ENCODE measurements at places on chromosomes 2 and 18. TPM values are rescaled to one million over a fixed set of nuclear protein-coding genes. Genes with fewer than 3 reads are reported as not detected.

C2orf66 gene
- 0.23 TPM for total RNA-seq

- DNase-seq: no peak
- H3K27me3 ChIP-seq: no peaks in the 10 kb centered on the region
- no peak overlapping the region for H3K4me3 ChIP-seq
Measured at GRCh38 chr18:39751161-39751560, 2185.6 kb upstream of the CELF4 start.

INPP5D gene
- total RNA-seq: 0.28 TPM

GRCh38 chr2:50850290-50850969 is 181.5 kb downstream of the NRXN1 start:
- H3K4me1 ChIP-seq: no peaks in the 10 kb centered on the region
- H3K27me3 ChIP-seq: no peaks in the 10 kb centered on the region
- H3K36me3 ChIP-seq: no peaks in the 10 kb centered on the region
- no peak overlapping the region for H3K4me3 ChIP-seq

STAT4 gene
- total RNA-seq: 1.0 TPM

DNA sequence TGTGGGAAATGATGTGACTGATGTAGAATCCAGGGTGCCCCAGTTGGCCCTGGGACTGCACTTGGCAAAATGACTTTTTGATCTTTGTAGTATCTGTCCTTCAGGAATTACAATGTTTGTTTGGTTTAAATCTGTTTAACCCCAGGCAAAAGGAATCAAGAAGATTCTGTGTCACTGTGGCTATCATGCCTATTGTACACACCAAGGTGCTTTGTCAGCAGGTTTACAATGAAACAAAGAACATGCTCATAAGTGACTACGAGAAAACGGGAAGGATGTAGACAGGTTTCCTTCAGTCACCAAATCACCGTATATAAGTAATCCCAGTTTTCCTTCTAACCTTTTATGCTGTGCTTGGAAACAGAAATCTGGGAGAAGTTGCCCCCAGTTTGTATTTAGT is 109.5 kb downstream of the RTN4 start:
- no peak for DNase-seq
- H3K27ac ChIP-seq: peak overlapping the region; percentile 5
- peaks cover 8% of the 10 kb centered on the region for H3K36me3 ChIP-seq
- H3K4me1 ChIP-seq: peaks cover 16% of the 10 kb centered on the region
- H3K4me3 ChIP-seq: no peak overlapping the region
- H3K27me3 ChIP-seq: no peaks in the 10 kb centered on the region

DNA sequence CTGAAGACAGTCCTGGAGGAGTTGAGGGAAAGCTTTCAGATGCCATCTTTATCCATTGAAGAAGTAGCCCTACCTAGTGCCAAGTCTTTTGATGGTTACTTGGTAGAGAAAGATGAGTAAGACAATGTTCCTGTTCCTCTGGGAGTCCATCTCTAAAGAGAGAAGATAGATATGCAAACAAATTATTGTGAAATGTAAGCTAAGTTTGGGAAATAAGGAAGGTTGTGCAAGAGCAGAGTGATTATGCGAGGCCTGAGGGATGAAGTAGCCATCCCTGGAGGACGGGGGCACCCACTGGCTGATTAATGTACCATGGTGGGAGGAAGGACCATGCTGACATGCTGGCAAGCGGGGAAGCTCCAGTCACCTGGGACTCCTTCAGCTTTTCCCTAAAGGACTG is 994 bp upstream of the DTNA start:
- H3K36me3 ChIP-seq: no peaks in the 10 kb centered on the region
- peak overlapping the region; percentile 18 for H3K4me3 ChIP-seq
- no peak overlapping the region for H3K27ac ChIP-seq
- DNase-seq: no peak

DNA sequence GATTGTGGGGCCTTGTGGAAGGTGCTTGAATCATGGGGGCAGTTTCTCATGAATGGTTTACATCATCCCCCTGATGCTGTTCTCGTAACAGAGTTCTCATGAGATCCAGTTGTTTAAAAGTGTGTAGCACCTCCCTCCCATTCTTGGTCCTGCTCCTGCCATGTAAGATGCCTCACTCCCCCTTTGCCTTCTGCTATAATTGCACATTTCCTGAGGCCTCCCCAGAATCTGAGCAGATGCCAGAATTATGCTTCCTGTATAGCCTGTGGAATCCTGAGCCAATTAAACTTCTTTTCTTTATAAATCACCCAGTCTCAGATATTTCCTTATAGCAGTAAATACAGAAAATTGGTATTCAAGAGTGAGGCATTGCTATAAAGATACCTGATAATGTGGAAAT is 15.6 kb upstream of the WDR75 start:
- H3K36me3 ChIP-seq: no peaks in the 10 kb centered on the region
- no peak overlapping the region for H3K27ac ChIP-seq
- no peaks in the 10 kb centered on the region for H3K4me1 ChIP-seq
- no peak for DNase-seq

- DNase-seq: no peak
- H3K27me3 ChIP-seq: peaks cover 32% of the 10 kb centered on the region
Measured at GRCh38 chr2:157321466-157321865, 4.2 kb downstream of the ERMN start.

GRCh38 chr2:203824603-203825002 is 43.0 kb upstream of the CTLA4 start:
- peaks cover 2% of the 10 kb centered on the region for H3K36me3 ChIP-seq
- H3K4me1 ChIP-seq: no peaks in the 10 kb centered on the region
- no peak overlapping the region for H3K27ac ChIP-seq
- peaks cover 2% of the 10 kb centered on the region for H3K27me3 ChIP-seq

MFF gene
- 94.2 TPM for total RNA-seq

DNA sequence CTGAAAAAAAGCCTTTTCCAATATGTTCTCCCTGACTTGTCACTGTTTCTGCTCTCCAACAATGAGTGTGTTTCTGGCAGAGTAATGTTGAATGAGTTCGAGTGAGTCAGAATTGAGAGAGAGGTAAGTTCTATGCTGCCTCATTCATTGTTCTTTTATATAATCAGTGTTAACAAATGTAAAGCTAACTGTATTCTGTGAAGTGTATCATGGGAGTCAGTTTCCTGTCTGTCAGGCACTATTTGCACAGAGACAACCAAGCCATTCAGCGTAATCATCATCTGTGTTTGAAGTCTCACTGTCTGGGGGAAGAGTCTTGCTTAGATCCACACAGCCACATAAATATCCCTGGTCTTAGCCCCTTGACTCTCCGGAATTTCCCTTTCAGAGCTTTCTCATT is 22.0 kb upstream of the UPP2 start:
- no peak overlapping the region for H3K4me3 ChIP-seq
- H3K27me3 ChIP-seq: no peaks in the 10 kb centered on the region
- H3K27ac ChIP-seq: no peak overlapping the region
- no peak for DNase-seq
- peaks cover 12% of the 10 kb centered on the region for H3K4me1 ChIP-seq

GRCh38 chr2:74020702-74021406 is 36.1 kb downstream of the TET3 start:
- H3K27ac ChIP-seq: no peak overlapping the region
- no peak overlapping the region for H3K4me3 ChIP-seq
- H3K27me3 ChIP-seq: no peaks in the 10 kb centered on the region
- no peak for DNase-seq

DNA sequence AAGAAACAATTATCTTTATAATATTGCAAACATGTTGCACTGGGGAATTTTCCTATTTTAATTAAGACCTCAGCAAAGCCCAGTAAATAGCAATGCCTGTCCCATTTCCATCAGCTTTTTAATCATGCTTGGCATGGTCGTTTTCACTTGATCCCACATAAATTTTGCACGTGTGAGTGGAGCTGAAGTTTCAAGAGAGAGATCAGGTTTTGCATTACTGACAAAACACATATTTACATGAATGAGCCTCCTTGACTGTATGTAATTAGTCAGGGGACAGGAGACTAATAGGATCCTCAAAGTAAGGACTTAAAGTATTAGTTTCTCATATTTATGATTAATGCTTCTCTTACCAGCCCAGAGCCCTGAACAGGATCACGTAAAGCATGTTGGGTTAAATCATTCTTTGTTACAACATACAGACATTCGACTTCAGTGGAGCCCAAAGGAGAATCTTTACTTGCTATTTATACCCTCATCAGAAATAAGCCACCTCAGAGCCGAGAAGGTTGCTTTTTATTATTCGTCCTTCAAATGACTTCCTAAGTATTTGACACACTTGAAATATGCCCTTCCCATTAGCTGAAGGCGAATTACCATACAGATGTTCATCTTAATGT is 711.3 kb downstream of the GALR1 start:
- H3K27ac ChIP-seq: no peak overlapping the region
- H3K36me3 ChIP-seq: no peaks in the 10 kb centered on the region
- no peak overlapping the region for H3K4me3 ChIP-seq

GRCh38 chr18:53148123-53148522 is 808.1 kb downstream of the DCC start:
- no peaks in the 10 kb centered on the region for H3K36me3 ChIP-seq
- no peak overlapping the region for H3K4me3 ChIP-seq
- peak overlapping the region; percentile 59 for H3K27ac ChIP-seq
- H3K4me1 ChIP-seq: peaks cover 16% of the 10 kb centered on the region

KANSL1L gene
- total RNA-seq: 18.3 TPM

DNA sequence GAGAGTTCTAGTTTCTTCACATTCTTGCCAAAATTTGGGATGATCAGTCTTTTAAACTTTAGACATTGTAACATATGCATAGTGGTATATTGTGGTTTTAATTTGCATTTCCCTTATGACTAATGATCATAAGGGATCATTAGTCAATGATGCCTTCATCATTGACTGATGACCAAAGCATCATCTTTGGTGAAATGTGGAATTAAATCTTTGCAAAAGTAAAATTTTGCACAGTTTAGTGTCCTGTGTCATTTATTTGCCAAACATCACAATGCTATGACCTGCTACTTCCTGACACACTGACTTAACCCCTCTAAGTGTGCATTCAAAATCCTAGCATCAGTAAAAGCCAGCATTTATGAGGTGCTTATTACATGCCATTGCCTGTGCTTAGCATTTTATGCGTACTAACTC is 58.9 kb upstream of the SLC1A4 start:
- H3K27ac ChIP-seq: no peak overlapping the region
- peaks cover 16% of the 10 kb centered on the region for H3K27me3 ChIP-seq
- DNase-seq: no peak
- H3K4me1 ChIP-seq: no peaks in the 10 kb centered on the region
- H3K36me3 ChIP-seq: peaks cover 3% of the 10 kb centered on the region
- no peak overlapping the region for H3K4me3 ChIP-seq

CNTNAP5 gene
- total RNA-seq: 1.1 TPM

HOXD12 gene
- not detected for total RNA-seq

LRP1B gene
- 1.5 TPM for total RNA-seq

DNA sequence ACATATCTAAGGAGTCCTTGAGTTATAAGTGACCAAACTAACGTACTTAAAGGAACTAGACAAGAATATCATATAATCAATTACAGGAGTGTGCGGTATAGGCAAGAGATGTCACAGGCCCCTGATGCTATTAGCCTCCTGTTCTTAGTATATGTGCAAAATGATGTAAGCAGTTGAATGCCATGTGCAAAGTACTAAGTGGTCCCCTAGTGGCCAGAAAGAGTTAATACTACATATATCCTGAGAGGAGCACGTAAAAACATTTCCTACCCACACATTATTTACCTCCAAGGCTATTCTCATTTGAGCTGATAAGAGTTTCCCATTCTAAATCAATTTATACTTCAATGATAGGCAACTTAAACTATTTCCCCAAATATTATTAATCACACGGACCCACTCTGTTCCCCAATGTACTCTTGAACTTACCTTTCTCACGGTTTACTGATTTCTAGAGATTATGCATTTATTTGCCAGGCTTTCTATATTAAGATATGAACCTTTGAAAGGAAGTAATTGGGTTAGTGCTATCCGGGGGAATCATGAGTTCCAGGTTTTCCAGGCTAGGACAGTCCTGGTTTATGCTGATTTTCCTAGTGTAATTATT is 158.0 kb upstream of the KLHL14 start:
- no peak overlapping the region for H3K4me3 ChIP-seq
- H3K36me3 ChIP-seq: no peaks in the 10 kb centered on the region
- DNase-seq: no peak
- H3K27ac ChIP-seq: no peak overlapping the region
- H3K4me1 ChIP-seq: peaks cover 10% of the 10 kb centered on the region
- no peaks in the 10 kb centered on the region for H3K27me3 ChIP-seq

SPDYA gene
- total RNA-seq: 1.1 TPM

DNA sequence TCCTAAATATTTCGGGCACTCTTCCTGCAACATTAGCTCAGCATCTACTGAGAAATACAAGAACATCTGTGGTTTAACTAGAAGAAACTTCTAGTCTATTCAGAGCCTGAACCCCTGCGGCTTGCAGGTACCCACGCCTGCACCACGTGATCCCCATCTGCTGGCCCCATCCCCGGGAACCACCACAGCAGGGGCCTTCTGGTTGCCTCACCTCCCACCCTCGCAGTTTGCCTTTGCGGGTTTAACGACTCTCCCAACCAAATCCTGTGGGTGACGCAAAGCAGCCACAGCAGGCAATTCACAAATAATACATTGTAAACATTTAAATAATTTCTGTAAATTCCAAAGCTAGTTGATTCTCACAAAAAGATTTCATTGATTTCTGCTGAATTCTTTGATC is 90.2 kb upstream of the TMEM18 start:
- DNase-seq: no peak
- no peaks in the 10 kb centered on the region for H3K36me3 ChIP-seq
- no peak overlapping the region for H3K4me3 ChIP-seq
- no peak overlapping the region for H3K27ac ChIP-seq

CDK15 gene
- not detected for total RNA-seq

- peak overlapping the region; percentile 100 for H3K27ac ChIP-seq
- H3K36me3 ChIP-seq: no peaks in the 10 kb centered on the region
- H3K4me3 ChIP-seq: peak overlapping the region; percentile 96
- H3K4me1 ChIP-seq: peaks cover 32% of the 10 kb centered on the region
Measured at GRCh38 chr2:202032846-202033316, 774 bp upstream of the FZD7 start.

HNMT gene
- total RNA-seq: 5.5 TPM

KCNIP3 gene
- total RNA-seq: 2.9 TPM

GPR35 gene
- 1.7 TPM for total RNA-seq

- no peaks in the 10 kb centered on the region for H3K27me3 ChIP-seq
- DNase-seq: no peak
- no peak overlapping the region for H3K27ac ChIP-seq
- H3K4me3 ChIP-seq: no peak overlapping the region
Measured at GRCh38 chr2:225366731-225367130, 32.8 kb upstream of the NYAP2 start.

RGPD3 gene
- 0.14 TPM for total RNA-seq

- DNase-seq: no peak
- no peak overlapping the region for H3K4me3 ChIP-seq
- H3K27ac ChIP-seq: no peak overlapping the region
- H3K36me3 ChIP-seq: peaks cover 2% of the 10 kb centered on the region
- peaks cover 15% of the 10 kb centered on the region for H3K4me1 ChIP-seq
Measured at GRCh38 chr18:56910237-56910636, 236.7 kb upstream of the BOD1L2 start.

- H3K4me1 ChIP-seq: peaks cover 33% of the 10 kb centered on the region
- H3K27me3 ChIP-seq: no peaks in the 10 kb centered on the region
- H3K36me3 ChIP-seq: no peaks in the 10 kb centered on the region
- DNase-seq: no peak
- peak overlapping the region; percentile 40 for H3K27ac ChIP-seq
Measured at GRCh38 chr2:20551260-20551944, 99.5 kb downstream of the HS1BP3 start.

SERPINB11 gene
- not detected for total RNA-seq

IL1RL1 gene
- total RNA-seq: not detected

Data from neural crest cell (in vitro differentiated cells).